Natural killer cell (primary cell): ENCODE measurements at places on chromosomes 12 and 14. TPM values are rescaled to one million over a fixed set of nuclear protein-coding genes. Genes with fewer than 3 reads are reported as not detected.

The GPD1 gene
- not detected for total RNA-seq

DNA sequence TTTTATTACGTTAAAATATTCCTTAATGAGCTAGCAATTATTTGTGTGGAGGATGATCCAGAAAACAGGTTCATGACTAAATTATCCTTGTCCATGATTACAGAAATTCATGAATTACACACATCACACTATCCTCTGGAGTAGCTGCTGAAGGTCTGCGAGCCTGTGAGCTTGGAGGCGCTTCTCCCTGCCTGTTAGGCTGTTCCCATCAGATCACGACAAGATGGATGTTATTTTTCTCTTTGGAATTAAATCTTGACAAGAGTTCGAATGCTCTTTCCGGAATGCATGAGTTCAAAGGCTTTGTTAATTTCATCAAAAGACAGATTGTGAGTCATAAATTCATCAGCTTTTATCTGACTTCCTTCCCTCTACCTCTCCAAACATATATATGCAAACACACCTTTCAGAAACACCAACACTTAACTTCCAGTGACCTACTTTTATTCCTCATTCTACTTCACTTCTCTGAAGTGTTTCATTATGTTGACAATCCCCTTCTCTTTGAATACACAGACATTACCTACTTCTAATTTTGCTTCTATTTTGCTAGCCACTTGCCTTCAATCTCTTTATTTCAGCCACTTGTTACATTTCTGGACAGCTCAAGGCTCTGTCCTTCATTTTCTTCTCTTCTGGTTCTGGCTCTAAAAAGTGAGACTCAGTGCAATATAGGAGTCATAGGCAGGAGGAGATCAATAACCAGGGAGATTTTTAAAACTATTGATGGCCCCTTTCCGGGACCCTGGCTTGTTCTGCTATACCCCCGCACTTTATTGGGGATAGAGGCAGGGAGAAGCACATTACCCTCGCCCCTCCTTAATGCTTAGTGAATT, 274.6 kb downstream of the BTG1 start:
- no peaks in the 10 kb centered on the region for H3K27me3 ChIP-seq
- no peak overlapping the region for H3K4me3 ChIP-seq
- DNase-seq: no peak

- H3K36me3 ChIP-seq: no peaks in the 10 kb centered on the region
- no peaks in the 10 kb centered on the region for H3K27me3 ChIP-seq
- H3K27ac ChIP-seq: no peak overlapping the region
- H3K4me3 ChIP-seq: no peak overlapping the region
- DNase-seq: no peak
Observed at GRCh38 chr12:18313306-18313705, 52.0 kb downstream of the PIK3C2G start.

GRCh38 chr14:102016420-102017090, 52.2 kb downstream of the DYNC1H1 start:
- no peak overlapping the region for H3K4me3 ChIP-seq
- DNase-seq: no peak
- no peak overlapping the region for H3K27ac ChIP-seq
- no peaks in the 10 kb centered on the region for H3K4me1 ChIP-seq
- H3K27me3 ChIP-seq: no peaks in the 10 kb centered on the region

DNA sequence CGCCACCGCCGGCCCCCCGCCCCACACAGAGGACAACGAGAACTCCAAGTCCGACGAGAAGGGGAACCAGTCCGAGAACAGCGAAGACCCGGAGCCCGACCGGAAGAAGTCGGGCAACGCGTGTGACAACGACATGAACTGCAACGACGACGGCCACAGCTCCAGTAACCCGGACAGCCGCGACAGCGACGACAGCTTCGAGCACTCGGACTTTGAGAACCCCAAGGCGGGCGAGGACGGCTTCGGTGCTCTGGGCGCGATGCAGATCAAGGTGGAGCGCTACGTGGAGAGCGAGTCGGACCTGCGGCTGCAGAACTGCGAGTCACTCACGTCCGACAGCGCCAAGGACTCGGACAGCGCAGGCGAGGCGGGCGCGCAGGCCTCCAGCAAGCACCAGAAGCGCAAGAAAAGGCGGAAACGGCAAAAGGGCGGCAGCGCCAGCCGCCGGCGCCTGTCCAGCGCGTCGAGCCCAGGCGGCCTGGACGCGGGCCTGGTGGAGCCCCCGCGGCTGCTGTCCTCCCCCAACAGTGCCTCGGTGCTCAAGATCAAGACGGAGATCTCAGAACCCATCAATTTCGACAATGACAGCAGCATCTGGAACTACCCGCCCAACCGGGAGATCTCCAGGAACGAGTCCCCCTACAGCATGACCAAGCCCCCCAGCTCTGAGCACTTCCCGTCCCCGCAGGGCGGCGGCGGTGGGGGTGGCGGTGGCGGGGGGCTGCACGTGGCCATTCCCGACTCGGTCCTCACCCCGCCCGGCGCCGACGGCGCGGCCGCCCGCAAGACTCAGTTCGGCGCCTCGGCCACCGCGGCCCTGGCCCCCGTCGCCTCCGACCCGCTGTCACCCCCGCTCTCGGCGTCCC, 150.9 kb downstream of the EGLN3 start:
- no peak for DNase-seq
- H3K36me3 ChIP-seq: no peaks in the 10 kb centered on the region
